ENCODE measurements at places on chromosomes 11 and 22.

DNA sequence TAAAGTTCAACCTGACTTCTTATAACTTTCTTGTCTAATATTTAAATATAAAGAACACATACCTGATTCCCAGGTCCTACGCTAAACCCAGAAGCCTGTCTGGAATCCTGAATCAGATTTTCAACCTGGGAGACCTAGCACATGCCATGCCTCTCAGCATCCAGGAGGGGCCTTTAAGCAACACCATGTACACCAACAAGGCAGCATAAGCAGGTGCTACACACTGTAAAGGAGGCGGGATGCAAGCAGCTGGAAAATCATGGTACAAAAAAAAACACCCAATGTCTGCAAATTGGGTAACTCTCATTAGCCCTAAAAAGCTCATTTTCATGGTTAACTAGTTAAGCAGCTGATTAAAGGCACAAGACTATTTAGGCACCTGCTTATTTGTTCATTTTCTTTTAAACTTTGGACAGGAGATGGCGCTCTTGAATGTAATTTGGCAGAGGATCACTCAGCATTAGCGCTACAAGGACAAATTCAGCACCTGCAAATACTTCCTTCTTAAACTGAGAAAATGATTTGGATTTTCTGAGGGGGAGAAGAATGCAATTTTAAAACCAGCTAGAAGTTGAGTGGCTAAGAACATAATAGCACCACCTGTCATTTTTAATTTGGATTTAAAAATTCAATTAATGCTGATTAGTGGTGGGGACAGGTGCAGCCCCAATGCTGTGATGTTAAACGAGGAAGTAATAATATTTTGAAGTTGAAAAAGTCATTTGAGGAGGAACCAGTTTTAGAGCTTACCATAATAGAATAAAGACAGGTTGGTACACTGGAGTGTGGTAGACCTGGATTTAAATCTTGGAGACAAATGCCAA, 104.0 kb downstream of the FAR1 start:
- no peak for DNase-seq
- no peaks in the 10 kb centered on the region for H3K36me3 ChIP-seq
- H3K4me3 ChIP-seq = no peak overlapping the region
- no peak overlapping the region for H3K27ac ChIP-seq
- H3K4me1 ChIP-seq = peaks cover 8% of the 10 kb centered on the region
- H3K27me3 ChIP-seq = peaks cover 2% of the 10 kb centered on the region

DNA sequence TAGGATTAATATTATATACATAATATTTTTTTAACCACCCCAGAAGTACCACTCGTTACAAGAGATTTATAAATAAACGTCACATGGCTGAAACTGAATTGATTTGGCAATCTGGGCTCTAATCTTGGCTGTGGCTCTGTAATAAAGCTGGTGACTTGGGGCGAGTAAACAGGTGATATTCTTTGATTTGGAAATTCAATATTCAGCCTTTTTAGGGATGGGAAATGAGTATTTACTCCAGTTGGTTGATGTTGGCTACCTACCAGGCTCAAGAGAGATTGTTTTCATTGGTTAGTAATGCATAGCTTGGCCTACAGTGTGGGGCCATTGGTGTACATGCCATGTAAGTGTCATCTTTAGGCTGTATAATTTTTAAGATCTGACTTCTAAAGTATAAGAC, 117.7 kb upstream of the SORL1-AS1 start:
- no peak overlapping the region for H3K4me3 ChIP-seq
- H3K27me3 ChIP-seq = no peaks in the 10 kb centered on the region
- DNase-seq = no peak
- H3K27ac ChIP-seq = no peak overlapping the region

GRCh38 chr11:64911689-64912088, 5.3 kb downstream of the ATG2A start:
- H3K36me3 ChIP-seq = peaks cover 69% of the 10 kb centered on the region
- H3K27me3 ChIP-seq = no peaks in the 10 kb centered on the region
- peak overlapping the region; percentile 40 for H3K27ac ChIP-seq
- H3K4me1 ChIP-seq = peaks cover 16% of the 10 kb centered on the region
- H3K4me3 ChIP-seq = no peak overlapping the region
- DNase-seq = no peak

GRCh38 chr11:89355646-89356045, 135.5 kb downstream of the NOX4 start:
- no peaks in the 10 kb centered on the region for H3K4me1 ChIP-seq
- no peak overlapping the region for H3K27ac ChIP-seq
- H3K36me3 ChIP-seq = no peaks in the 10 kb centered on the region
- H3K4me3 ChIP-seq = no peak overlapping the region

GRCh38 chr22:35728639-35729308, 11.1 kb downstream of the APOL5 start:
- H3K4me3 ChIP-seq = no peak overlapping the region
- no peak for DNase-seq
- H3K4me1 ChIP-seq = no peaks in the 10 kb centered on the region

GRCh38 chr22:46846150-46846831, 83.8 kb downstream of the TBC1D22A start:
- H3K4me1 ChIP-seq = peaks cover 48% of the 10 kb centered on the region
- H3K27ac ChIP-seq = peak overlapping the region; percentile 11
- DNase-seq = no peak
- H3K36me3 ChIP-seq = peaks cover 38% of the 10 kb centered on the region

- peaks cover 20% of the 10 kb centered on the region for H3K36me3 ChIP-seq
- no peaks in the 10 kb centered on the region for H3K27me3 ChIP-seq
- H3K4me1 ChIP-seq = peaks cover 46% of the 10 kb centered on the region
- no peak overlapping the region for H3K27ac ChIP-seq
- no peak for DNase-seq
- no peak overlapping the region for H3K4me3 ChIP-seq
Measured at GRCh38 chr11:65915821-65916251, 3.0 kb downstream of the C11orf68 start.

DNA sequence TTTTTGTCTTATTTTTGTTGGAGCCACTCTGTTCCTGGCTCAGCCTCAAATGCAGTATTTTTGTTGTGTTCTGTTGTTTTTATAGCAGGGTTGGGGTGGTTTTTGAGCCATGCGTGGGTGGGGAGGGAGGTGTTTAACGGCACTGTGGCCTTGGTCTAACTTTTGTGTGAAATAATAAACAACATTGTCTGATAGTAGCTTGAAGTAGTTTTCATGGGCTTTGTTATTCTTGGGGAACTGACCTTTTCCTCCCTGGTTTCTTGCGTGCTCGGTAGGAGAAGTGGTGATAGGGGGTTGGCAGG, 6.0 kb upstream of the MCM5 start:
- peaks cover under 1% of the 10 kb centered on the region for H3K27me3 ChIP-seq
- peaks cover 3% of the 10 kb centered on the region for H3K36me3 ChIP-seq
- H3K4me1 ChIP-seq = peaks cover 2% of the 10 kb centered on the region
- no peak for DNase-seq

DNA sequence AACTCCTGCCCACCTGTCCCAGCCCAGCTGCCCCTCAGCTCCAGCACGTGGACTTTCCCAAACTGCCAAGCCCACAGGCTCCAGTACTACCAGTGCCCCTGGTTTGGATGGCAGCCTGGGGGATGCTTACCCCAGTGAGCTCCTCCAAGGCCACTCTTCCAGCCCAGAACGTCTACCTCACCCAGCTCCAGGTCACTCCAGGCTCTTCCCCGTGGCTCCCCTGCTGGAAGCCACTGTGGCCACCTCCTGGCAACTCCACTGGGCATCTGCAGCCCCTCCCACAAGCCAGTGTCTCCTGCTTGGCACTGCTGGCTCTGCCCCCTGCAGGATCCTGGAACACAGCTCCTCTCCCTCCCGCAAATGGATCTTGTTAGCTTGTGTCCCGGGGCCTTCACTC, 29.3 kb downstream of the LMO1 start:
- H3K4me1 ChIP-seq = peaks cover 7% of the 10 kb centered on the region
- no peak for DNase-seq
- no peaks in the 10 kb centered on the region for H3K27me3 ChIP-seq
- H3K27ac ChIP-seq = no peak overlapping the region
- H3K4me3 ChIP-seq = no peak overlapping the region

GRCh38 chr11:122277493-122277892, 161.5 kb upstream of the BLID start:
- peaks cover 2% of the 10 kb centered on the region for H3K27me3 ChIP-seq
- H3K36me3 ChIP-seq = no peaks in the 10 kb centered on the region
- no peak for DNase-seq
- no peaks in the 10 kb centered on the region for H3K4me1 ChIP-seq
- no peak overlapping the region for H3K27ac ChIP-seq

DNA sequence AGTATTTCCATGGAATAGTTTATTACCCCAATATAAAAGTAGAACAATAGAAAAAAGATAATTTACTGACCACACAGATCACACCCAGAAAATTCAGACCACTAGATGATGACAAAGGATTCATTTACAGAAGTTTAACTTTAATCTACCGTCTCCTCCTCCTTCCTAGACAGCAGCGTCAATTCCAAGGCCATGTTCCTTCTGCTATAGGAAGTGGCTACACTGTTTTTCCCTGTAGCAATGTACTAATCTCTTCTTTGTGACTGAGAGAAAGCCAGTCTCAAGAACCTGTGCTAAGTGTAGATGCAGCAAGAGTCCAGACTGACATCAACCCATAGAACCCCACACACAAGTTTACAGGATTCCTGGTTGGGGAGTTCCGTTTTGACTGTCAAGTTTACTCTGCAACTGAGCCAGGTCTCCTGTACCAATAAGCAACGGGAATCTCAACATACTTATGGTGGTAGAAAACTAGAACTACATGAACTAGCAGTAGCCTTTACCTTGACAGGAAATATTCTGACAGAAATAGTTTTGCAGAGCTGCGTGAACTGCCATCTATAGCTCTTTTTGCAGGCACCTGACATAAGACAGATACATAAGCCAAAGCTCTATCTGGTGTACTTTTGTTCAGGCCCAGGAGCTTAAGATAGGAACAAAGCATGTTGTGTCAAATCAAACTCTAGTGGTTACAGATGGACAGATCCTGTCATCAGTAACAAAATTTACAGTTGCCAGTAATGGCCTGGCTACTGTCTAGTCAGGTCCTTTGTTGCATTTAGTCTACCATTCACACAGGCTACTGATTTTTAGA, 42.9 kb downstream of the MRTFA start:
- peaks cover 47% of the 10 kb centered on the region for H3K4me1 ChIP-seq
- peaks cover 11% of the 10 kb centered on the region for H3K36me3 ChIP-seq
- H3K4me3 ChIP-seq = no peak overlapping the region
- no peak overlapping the region for H3K27ac ChIP-seq
- DNase-seq = no peak

GRCh38 chr11:8692417-8692816, 9.8 kb downstream of the RPL27A start:
- H3K4me3 ChIP-seq = no peak overlapping the region
- H3K27me3 ChIP-seq = no peaks in the 10 kb centered on the region
